ENCODE measurements at places on chromosomes 4 and X.

DNA sequence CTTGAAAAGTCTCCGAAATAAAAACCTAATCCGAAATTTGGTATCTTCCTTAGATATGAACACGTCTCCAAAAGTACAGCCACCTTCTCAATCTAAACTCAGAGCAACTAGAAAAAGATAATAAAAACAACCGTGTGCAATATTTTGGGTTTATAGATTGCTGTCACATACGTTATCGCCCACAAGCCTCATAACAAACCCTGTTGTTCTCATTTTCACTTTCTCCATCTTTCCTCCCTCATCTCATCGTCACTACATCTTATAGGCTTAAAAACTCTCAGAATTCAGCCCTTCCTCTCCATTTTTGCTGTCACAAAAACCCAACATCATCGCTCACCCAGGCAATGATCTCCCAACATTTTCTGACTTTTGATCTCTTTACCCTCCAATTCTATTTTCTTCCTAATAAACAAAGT is 448 bp upstream of the SCFD2 start:
- DNase-seq: no peak

- no peak for DNase-seq
These were observed 264.6 kb downstream of the SNCA start for GRCh38 chr4:89572224-89572858.

DNA sequence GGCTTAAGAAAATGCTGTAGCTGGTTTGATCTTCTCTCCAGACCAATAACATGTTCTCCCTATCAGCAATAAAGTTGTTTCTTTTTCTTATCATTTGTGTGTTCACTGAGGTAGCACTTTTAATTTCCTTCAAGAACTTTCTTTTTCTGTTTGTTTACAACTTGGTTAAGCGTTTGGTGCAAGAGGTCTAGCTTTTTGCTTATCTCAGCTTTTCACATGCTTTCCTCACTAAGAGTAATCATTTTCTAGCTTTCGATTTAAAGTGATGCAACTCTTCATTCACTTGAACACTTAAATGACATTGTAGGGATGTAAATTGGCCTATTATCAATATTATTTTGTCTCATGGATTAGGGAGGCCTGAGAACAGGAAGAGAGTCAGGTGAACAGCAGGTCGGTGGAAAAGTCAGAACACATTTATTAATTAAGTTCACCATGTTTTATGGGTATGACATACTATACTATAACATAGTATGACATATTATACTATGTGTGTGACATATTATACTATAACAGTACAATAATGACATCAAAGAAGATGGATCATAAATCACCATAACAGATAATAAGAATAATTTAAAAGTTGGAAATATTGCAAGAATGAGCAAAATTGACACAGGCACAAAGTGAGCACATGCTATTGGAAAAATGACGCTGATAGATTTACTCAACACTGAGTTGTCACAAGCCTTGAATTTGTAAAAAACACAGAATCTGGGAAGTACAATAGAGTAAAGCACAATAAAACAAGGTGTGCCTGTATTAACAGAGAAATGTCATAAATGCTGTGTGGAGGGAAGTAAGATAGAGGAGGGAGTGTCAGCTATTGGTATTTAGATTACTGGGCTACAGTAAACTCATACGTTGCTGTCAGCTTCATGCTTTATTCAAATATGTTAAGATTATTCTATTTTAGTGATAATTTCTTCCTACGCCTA is 218.6 kb upstream of the SLC7A11 start:
- no peak for DNase-seq

GRCh38 chr4:79330720-79331119 is 4.9 kb upstream of the NAA11 start:
- no peak for DNase-seq

DNA sequence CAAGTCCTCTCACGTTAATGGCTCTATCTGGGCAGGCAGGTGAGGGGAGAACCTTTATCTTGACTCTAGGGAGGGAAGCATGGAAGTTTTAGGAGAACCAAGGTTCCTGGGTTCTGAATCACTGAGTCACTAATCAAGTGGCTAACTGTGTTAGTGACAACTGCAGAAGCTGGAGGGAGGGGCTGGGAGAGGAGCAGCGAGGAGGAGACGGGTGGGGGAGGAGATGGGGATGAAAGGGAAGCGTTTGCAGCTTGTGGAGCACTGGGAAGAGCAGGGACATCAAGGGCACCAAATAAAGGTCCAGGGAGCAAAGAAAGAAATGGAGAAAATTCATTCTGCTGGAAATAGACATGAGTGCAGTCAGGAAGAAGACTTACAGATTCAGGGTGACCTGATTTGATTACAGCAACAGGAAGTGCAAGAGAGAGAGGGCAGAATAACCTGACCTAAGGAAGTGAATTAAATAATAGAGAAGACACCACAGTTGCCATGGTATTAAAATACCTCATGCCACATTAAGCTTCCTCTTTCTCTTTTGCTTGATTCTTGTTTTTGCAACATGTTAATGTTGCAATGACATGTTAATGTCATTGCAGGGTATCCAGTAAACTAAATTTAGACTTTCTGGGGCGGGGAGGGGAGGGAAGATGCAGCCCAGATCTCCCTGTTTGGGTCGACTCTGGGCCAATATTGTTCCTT is 4.5 kb upstream of the SETD7 start:
- DNase-seq: no peak

- no peak for DNase-seq
These were observed 12.3 kb upstream of the NAA11 start for GRCh38 chr4:79338148-79338547.

DNA sequence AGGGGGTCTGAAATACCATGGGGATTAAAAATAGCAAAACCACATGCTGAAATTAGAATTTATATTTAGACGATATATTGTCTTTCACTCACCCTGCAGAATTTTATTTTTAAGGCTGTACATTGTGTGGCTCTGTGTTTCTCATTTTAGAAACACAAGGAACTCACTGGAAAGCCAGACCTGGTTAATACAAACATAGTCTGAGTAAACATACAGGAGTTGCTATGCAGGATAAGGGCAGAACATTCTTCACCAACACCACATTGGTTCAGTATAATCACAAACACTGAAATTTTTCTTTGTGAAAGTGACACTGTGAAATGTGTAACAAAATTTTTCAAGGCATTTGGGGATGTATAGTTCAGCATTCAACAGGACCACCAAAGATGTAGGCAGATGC is 115.5 kb downstream of the ARX start:
- DNase-seq: no peak

DNA sequence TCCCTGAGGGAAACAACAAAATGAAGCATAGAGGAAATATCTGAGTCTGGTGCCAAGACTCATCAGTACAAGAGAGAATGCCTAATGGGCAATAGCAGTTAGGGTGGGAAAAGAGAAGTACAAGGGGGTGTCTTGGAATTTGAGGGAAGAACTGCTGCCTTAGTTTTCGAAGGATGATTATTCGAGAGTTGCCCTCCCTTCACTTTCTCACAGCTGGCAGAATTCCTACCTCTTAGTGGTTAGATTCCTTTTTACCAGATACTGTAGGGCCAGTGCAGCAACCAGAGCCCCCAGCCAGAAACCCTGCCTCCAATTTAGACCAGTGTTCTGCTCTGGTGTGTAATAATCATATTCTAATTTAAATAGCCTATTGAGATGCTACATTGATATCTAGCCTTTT is 56.5 kb downstream of the NFKB1 start:
- no peak for DNase-seq

GRCh38 chrX:68983004-68983857 is 154.4 kb downstream of the EFNB1 start:
- no peak for DNase-seq
